ENCODE measurements at places on chromosomes 5 and 9.

DNA sequence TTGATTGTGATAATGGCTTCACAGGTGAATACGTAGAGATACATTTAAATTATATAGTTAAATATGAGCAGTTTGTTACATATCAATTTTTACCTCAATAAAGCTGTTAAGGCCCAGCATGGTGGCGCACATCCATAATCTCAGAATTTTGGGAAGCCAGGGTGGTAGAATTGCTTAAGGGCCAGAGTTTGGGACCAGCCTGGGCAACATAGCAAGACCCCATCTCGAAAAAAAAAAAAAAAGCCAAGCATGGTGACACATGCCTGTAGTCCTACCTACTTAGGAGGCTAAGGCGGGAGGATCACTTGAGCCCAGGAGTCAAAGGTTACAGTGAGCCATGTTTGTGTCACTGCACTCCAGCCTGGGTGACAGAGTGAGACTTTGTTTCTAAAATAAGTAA, 138.7 kb upstream of the TMEM161B start:
- no peak for DNase-seq

GRCh38 chr9:125346080-125346732, 84.6 kb downstream of the GAPVD1 start:
- DNase-seq: no peak

DNA sequence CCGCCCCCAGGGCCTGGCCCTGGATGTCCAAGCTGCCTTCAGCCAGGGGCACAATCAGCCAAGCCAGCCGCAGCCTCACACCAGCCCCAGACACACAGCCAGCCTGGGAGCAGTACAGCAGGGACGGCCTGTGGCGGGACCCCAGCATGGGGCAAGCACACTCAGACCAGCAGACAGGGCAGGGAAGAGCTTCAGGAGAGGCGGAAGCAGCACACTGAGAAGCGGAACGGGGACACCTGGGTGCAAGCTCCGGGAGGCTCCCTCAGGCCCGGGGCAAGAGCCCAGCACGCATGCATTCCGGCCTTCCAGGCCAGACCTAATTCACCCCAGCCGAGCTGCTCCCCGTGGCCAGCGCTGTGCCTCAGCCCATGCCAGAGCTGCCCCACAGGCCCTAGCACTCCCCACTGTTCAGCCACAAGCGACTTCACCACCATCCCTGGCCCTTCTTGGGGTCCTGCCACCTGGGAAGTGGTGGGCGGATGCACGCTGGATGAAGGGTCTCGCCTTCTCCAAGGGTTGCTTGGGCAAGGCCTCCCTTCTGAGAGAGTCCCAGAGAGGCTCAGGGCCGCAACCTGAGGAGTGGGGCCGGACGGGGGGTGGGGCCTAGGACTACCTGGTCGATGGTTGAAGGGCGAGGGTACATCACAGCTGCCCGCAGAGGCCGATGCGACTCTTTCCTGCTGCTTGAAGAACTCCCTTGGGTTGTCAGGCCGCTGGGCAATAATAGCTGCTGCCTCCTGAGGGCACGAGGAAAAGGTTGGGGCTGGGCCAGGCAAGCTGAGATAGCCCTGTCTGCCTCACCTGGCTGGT, 13.4 kb downstream of the DBN1 start:
- no peak for DNase-seq

DNA sequence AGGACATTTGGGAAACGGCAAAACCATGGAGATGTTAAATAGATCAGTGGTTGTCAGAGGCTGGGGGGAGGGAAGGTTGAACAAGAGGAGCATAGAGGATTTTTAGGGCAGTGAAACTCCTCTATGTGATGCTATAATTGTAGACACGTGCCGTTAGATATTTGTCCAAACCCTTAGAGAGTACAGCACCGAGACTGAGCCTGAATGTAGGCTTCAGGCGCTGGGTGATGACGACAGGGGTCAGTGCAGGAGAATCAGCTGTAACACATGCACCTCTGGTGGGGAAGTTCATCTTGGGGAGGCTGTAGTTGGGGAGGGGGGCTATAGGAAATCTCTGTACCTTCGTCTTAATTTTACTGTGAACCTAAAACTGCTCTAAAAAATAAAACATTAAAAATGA, 22.2 kb upstream of the CLPTM1L start:
- no peak for DNase-seq

DNA sequence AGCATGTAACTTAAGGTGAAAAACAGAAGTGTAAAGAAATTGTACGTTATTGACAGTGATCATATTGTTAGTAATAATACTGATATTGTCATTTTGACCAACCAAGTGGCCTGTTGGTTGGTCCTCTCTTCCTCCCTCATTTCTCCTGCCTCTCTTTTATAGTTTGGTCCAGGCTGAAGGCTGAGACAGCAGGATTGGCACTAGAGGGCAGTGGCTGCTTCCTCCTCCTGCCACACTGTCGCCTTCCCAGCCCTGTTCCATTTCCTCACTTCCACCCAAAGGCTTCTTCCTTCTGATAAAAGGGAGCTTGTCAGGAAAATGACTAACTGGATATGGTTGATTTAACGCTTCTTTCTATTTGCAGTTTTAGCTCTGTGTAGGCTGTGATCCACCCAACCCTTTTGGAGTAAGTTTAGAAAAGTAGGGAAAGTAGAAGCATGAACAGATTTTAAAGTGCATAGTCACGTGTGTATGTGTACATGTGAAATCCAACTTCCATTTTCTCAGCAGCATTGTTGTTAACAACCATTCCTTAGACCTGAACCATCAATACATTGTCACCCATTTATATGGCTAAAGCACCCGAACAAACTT, 35.6 kb downstream of the PTCD2 start:
- no peak for DNase-seq

Measured in stimulated activated CD8-positive, alpha-beta memory T cell treated with anti-CD3 and anti-CD28 coated beads, Interleukin-15, amount 100 ng/mL, for 48 hours (primary cell).